Activated T-cell treated with anti-CD3 and anti-CD28 coated beads, Interleukin-2, amount 50 U/mL, for 72 hours (primary cell): ENCODE measurements at places on chromosomes 1 and 21. TPM values are rescaled to one million over a fixed set of nuclear protein-coding genes. Genes with fewer than 3 reads are reported as not detected.

DNA sequence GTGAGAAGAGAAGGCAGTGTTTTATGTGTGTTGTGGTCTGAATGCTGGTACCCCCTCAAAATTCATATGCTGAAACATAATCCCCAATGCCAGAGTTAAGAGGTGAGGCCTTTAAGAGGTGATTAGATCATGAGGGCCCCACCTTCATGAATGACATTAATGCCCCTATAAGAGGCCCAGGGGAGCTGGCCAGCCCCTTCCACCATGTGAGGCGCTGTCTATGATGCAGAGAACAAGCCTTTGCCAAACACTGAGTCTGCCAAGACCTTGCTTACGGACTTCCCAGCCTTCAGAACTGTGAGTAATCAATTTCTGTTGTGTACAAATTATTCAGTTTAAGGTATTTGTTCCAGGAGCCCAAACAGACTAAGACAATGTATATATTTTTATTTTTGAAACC, 20.2 kb downstream of the CAPZB start:
- no peak for DNase-seq

GRCh38 chr1:44801491-44802305, 1.5 kb downstream of the PLK3 start:
- no peak for DNase-seq

- DNase-seq = no peak
Measured at GRCh38 chr1:52158218-52158617, 16.3 kb downstream of the ZFYVE9 start.

DNA sequence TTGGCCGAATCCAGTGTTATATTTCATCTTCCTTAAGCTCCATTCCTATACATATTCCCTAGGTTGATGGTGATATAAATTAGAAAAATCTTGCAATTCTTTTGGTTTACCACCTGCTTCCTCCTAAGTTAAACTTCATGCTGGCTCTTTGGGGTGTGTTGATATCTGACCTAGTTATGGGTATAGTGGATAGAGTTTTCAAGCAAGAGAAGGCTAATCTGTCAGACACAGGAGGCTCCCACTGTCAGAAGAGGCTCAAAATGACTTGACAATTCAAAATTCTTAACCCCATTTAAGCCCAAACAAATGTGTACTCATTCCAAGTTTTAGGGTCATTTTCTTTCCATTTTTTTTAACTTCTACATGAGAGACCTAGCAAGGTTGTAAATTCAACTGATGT, 8.5 kb upstream of the SLC35D1 start:
- no peak for DNase-seq

- no peak for DNase-seq
Measured at GRCh38 chr1:203915811-203916210, 54.4 kb downstream of the SNRPE start.

GRCh38 chr1:32246888-32247273, at the start of gene FAM167B:
Gene FAM167B (plus strand): TSS chr1:32247222. CDS start chr1:32247422, 200 bp downstream.
- no peak for DNase-seq

GRCh38 chr1:27413004-27413403, 20.6 kb downstream of the GPR3 start:
- no peak for DNase-seq

GRCh38 chr1:172698224-172698623, 39.3 kb downstream of the FASLG start:
- no peak for DNase-seq

GRCh38 chr1:1616045-1616790, 918 bp downstream of the MIB2 start:
- DNase-seq = peak; percentile 70

DNA sequence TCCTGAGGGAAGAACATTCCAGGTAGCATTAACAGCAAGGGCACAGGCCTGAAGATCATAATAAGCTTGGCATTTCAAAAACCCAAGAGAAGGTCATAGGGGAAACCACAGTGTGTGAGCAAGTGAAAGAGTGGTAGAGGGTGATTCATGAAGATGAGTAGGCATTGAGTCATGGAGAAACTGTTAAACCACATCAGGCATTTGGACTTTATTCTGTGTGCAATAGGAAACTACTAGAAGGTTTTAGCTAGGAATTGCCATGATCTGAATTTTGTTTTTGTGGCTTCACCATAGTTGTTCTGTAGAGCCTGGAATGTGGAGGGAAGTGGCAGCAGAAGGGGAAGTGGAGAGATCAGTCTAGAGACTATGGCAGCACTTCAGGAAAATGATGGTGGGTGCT, 359.0 kb upstream of the PTBP2 start:
- DNase-seq = peak; percentile 4

- DNase-seq = no peak
Measured at GRCh38 chr1:215394084-215394991, 172.8 kb upstream of the KCTD3 start.

- DNase-seq = peak; percentile 70
Measured at GRCh38 chr1:28144203-28145135, 32.0 kb downstream of the PTAFR start.

DNA sequence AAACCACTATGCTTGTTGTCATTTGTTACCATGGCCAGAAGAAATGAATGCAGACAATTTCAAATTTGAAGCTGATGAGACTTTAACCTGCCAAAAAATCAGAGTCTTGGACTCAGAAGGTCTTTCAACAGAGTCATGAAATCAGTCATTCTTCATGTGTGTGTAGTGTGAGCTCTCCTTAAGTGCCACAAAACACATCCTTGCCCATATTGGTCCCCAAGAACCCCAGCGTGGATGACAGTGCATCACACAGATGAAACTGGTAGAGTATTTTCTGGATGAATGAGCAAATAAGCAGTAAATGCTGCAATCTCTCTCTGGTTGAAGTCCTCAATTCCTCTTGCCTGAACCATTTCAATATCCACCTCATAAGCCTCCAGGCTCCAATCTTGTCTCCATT, 28.7 kb upstream of the ETS2 start:
- peak; percentile 46 for DNase-seq

Gene OR2M3
- not detected for total RNA-seq

Gene KDF1
- total RNA-seq = 1.1 TPM

Gene NUP210L
- total RNA-seq = 0.14 TPM

Gene ACP6
- 24.5 TPM for total RNA-seq

Gene FCGR3A
- total RNA-seq = 1.5 TPM

Gene PADI2
- 0.14 TPM for total RNA-seq
